ENCODE measurements at places on chromosomes 16 and 17.

DNA sequence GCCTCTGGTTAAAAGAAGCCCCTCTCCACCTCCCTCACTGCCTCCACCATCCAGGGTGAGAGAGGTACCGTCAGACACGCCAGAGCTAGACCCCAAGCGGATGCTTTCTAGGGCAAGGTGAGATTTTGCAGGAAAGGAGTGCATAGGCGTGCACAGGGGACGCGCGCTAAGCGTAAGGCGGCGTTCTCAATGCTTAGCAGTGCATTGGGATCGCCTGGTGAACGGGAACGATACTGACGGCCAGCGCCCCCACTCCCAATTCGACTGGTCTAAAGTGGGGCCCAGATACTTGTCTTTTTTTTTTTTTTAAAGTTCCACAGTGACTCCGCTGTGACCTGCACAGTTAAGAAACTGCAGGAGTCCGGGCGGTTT is 57.9 kb upstream of the CREBBP start:
- DNase-seq: no peak

- peak; percentile 75 for DNase-seq
Observed at GRCh38 chr16:29806641-29807425, 504 bp downstream of the MAZ start.

DNA sequence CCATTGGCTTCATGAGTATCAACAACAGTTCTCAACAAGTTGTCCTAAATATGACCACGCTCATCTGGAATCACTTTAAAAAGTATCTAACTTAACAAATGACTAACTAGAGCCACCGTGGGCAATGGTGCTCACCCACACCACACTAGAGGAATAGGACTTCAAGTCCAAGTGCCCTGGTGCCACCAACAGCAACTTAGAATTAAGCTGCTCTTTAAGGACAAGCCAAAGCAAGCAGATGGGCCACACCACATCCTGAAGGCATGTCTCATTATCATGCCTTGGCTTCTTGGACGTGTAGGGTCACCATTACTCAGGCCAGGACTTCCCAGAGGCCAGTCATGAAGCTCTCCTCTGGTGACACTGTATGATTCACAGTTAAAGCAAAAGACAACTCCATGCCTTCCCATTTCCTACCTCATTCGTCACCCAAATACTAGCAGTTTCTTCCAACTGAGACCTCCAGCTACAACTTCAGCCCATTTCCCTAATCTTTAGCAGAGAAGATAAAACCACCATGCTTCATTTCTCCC is 9.4 kb upstream of the SLC6A4 start:
- peak; percentile 94 for DNase-seq

- DNase-seq: no peak
Observed at GRCh38 chr17:35289222-35289621, 46.4 kb downstream of the SLFN5 start.

- peak; percentile 42 for DNase-seq
Observed at GRCh38 chr17:2120586-2121335, 65.9 kb downstream of the HIC1 start.

DNA sequence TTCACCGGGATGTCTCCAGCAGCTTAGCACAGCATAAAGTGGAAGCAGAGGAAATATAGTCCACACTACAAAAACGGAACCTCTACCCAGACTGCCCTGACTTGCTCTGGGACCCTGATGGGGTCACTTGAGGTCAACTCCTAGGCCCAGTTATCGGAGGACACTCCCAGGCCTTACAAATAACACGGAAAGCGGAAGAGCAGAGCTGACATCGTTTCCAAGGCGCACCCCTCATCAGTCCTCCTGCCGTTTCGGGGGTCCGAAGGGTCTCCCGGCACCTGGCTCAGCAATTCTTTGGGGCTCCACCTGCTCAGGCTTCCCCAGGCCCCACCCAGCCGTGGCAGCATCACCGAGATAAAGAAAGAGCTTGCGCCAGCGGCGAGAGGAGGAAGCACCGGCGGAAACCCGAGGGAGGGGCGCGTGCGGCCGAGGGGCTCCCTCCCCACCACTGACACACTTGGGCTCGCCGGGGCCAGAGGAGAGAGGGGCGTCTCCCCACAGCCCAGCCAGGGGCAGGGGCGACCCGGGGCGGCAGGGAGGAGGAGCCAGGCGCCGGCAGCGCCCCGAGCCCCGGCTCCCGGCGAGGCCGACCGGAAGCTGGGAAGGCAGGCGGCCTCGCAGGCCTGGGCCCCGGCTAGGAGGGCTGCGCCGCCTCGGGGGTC is 727 bp downstream of the CORO7 start:
- DNase-seq: peak; percentile 42

GRCh38 chr17:49659661-49660382 is 18.1 kb downstream of the SPOP start:
- no peak for DNase-seq

DNA sequence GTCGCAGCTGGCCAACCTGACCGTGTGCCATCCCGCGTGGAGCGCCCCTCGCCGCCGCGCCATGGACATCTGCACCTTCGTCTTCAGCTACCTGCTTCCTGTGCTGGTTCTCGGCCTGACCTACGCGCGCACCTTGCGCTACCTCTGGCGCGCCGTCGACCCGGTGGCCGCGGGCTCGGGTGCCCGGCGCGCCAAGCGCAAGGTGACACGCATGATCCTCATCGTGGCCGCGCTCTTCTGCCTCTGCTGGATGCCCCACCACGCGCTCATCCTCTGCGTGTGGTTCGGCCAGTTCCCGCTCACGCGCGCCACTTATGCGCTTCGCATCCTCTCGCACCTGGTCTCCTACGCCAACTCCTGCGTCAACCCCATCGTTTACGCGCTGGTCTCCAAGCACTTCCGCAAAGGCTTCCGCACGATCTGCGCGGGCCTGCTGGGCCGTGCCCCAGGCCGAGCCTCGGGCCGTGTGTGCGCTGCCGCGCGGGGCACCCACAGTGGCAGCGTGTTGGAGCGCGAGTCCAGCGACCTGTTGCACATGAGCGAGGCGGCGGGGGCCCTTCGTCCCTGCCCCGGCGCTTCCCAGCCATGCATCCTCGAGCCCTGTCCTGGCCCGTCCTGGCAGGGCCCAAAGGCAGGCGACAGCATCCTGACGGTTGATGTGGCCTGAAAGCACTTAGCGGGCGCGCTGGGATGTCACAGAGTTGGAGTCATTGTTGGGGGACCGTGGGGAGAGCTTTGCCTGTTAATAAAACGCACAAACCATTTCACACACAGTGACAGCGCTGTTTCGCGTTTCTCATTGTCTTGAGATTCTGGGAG is 2.0 kb upstream of the ZACN start:
- no peak for DNase-seq

DNA sequence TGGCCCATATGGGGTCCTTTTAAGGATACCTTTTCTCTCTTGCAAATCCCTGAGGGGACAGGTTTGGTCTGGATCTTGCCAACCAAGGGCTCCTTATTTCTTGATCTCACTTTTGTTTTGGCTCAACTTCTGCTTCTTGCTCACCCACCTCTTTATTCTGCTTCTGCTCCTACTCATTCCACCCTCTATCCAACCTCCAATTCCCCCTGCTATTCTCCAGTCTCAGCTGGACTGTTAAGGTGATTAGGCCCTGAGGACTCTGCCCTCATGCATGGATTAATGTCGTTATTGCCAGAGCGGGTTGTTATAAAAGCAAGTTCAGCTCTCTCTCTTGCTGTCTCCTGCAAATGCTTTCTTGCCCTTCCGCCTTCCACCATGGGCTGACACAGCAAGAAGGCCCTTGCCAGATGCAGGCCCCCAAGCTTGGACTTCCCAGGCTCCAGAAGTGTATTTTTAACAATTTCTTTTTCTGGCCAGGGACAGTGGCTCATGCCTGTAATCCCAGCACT is 29.8 kb downstream of the LAT start:
- DNase-seq: no peak

- no peak for DNase-seq
Observed at GRCh38 chr17:41466988-41467387, at the start of gene KRT32. Gene KRT32, minus strand, starts transcription at chr17:41467386. Its CDS starts 61 bp downstream, at chr17:41467325.

DNA sequence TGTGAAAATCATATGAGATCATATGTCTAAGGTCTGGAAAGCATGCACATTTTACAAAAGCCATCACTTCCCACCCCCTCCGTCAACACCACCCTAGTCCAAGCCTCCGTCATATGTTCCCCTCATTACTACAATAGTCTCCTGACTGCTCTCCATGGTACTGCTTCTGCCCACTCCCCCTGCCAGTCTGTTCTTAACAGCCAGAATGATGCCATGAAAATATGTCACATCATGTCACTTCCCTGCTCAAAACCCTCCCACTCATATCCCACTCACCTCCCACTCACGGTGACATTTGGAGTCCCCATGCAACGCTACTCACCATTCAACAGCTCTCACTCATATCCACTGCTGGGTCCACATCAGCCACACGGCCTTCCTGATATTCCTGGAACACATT is 432.3 kb downstream of the XYLT1 start:
- DNase-seq: no peak

GRCh38 chr17:43010667-43011308 is 4.2 kb downstream of the IFI35 start:
- no peak for DNase-seq

DNA sequence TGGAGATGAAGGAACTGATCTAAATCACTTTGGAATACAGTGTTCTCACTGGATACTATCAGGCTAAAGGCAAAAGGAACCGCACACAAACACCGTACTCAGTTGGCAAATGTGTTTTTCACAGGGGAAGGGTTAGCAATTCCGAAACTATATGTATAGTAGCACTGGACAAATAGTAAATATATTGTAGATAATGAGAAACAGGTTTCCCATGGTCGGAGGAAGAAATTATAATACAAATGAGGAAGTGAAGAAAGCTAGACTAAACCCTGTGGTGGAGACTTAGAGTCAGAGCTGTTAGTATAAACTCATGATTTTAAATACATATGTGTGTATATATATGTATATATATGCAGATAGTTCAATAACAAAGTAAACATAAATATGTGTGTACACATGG is 414.1 kb upstream of the SALL1 start:
- no peak for DNase-seq

DNA sequence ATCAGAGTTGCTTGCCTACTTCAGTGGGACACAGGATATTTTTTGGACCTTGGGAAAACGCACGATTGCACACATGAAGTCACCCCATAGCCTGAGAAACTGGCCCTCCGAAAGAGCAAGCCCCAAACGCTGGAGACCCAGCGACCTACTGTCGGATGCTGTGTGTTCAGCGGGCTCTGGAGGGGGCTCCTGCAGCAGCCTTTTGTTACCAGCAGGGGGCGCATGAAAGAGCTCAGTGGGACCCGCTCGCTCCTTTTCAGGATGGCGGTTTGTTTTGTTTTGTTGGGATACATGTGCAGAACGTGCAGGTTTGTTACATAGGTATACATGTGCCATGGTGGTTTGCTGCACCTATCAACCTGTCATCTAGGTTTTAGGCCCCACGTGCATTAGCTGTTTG is 28.4 kb downstream of the MYH3 start:
- peak; percentile 18 for DNase-seq

DNA sequence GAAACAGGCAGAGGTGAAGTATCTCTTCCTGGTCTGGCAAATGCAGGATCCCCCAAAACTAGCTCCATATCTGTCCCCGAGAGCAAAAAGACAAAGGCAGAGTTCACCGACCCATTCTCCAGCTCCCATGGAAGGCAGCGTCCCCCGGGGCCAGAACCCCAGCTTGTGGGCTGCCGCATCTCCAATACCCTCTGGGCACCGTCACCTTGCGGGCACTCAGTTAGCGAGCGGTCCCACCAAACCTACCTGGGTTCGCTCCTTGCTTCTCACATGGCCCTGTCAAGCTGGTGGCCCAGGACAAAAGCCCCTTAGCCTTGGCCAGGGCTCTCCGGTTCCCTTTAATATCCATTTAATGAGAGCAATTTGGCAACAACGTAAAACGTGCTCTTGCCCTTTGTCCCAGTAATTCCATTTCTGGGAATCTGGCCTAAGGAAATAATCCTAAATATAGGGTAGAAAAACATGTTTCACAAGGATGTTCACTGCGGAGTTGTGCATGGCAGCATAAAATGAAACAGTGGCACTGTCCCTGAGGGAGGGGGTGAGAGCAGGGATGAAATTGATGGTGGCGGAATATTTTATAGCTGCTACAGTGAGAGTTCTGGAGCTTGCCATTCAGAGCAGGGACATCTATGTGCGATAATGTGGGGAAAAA is 157.1 kb downstream of the CMIP start:
- no peak for DNase-seq

DNA sequence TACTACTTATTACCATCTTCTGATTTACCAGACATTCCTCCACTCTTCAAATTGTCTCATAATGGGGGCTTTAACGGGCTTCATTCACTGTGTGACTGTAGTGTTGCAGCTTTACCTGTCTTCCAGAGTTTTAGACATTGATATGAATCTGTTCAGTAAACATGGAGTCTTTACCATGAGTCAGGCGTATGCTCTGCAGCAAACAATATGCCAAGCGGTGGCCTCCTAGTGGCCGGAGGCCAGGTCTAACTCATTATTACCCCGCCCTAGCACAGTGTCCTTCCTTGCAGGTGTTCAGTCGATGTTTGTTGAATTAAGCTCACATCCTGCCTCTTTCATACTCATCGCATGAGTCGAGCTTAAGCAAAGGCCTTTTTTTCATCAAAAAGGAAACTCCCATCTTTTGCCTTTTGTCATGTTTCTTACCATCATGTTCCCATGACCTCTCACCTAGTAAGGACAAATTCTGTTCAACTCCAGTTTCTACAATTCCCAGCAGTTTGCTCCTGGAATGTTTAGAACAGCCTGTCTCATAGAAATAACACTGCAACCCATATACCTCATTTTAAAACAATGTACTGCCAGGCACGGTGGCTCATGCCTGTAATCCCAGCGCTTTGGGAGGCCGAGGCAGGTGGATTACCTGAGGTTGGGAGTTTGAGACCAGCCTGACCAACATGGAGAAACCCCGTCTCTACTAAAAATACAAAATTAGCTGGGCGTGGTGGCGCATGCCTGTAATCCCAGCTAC is 39.4 kb downstream of the TUBD1 start:
- peak; percentile 97 for DNase-seq

DNA sequence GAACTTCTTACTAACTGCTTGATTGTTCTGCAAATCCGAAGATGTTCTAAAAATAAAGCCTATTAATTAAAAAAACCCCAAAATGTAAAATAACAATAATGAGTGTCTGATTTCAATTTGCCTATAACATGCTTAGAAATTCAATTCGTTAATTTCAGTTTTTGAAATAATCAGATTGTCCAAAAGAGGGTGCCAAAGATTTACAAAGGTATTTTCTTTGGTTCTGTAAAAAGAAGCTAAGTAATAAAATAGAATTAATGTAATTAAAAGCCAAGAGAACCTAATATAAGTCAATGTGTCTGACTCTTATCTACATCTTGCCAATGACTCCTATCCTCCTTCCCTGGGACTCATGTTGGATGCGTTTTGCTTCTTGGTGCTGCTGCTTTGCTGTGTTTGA is 75.0 kb upstream of the CPHXL start:
- peak; percentile 10 for DNase-seq

GRCh38 chr16:17544785-17545184 is 74.0 kb upstream of the XYLT1 start:
- DNase-seq: peak; percentile 13

DNA sequence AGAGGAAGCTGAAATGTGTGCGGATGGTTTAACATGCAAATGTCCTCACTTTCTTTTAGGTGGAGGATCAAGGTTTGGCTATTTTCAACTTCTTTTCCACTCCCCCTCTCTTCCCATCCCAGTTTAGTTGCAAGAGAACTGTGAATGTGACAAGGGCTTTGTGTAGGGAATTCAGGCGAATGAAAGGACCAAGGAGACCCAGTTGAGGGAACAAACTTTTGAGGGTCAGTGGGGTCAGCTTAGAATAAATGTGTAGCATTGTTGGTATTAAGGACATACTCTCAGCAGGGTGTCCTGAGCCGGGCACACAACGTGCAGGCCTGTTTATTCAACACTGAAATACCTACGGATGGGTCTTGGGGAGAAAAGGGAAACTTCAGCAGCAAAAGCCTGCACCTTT is 346.0 kb downstream of the PMP22 start:
- no peak for DNase-seq

- no peak for DNase-seq
Observed at GRCh38 chr16:717450-718245, 2.7 kb downstream of the METRN start.

- peak; percentile 12 for DNase-seq
Observed at GRCh38 chr16:47317465-47318240, 143.2 kb downstream of the ITFG1 start.
